Ureter (tissue), 1 donor: ENCODE measurements at places on chromosomes 3 and 15. TPM values are rescaled to one million over a fixed set of nuclear protein-coding genes. Genes with fewer than 3 reads are reported as not detected.

DNA sequence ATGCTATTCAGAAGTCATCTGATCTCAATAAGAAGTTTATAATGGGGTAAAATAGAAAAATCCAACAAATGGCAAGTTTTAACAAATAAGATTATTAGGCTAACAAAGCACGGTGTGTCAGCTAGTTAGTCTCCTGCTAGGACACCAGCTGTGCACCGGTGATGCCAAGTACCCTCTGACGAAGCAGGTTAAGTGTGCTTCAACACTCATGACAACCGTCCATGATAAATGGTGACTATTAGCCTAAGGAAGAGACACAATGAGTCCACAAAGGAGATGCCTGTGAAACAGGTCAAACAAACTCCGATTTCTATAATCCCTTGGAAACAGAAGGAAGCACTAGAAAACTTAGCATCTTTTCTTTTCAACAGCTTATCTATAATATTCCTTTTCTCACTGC is 36.5 kb downstream of the ATP13A3 start:
- no peak for DNase-seq

DNA sequence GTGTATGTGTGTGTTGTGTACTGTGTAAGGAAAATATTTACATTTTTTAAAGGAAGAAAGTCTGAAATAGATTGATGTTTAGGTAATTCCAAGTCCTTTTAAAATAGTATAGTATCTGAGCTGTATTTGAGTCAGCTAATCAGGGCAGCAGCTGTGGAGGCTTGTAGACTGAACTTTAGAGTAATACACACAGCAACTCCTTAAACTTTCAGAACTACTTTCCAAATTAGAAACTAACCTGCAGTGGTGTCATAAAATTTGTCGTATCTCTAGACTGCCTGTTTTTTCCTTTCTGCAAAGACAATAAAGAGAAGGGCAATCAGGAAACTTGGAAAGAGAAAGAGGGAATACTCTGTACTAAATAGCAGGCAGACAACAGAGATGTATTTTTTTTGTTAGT is 391.0 kb upstream of the AZI2 start:
- DNase-seq, result no peak

PRTG gene
- 3.7 TPM for total RNA-seq

GRCh38 chr15:52673312-52673711 is 5.9 kb downstream of the ATOSA start:
- DNase-seq, result no peak

MAP3K13 gene
- 44.2 TPM for total RNA-seq

B4GALT4 gene
- 55.4 TPM for total RNA-seq

GRCh38 chr15:60585743-60586708 is 107.1 kb upstream of the ICE2 start:
- peak; percentile 54 for DNase-seq

GRCh38 chr3:129022114-129023007 is 21.3 kb downstream of the EFCC1 start:
- no peak for DNase-seq

- no peak for DNase-seq
Observed at GRCh38 chr3:116399701-116400226, 45.5 kb downstream of the LSAMP start.

- no peak for DNase-seq
Observed at GRCh38 chr15:87680208-87680607, 576.3 kb downstream of the NTRK3 start.

POLR2M gene
- total RNA-seq, result 75.8 TPM

GRCh38 chr3:15982667-15983196 is 185.0 kb upstream of the ANKRD28 start:
- no peak for DNase-seq

GRCh38 chr15:74994236-74994635 is 1.1 kb upstream of the SCAMP5 start:
- DNase-seq, result no peak

- DNase-seq, result peak; percentile 60
Observed at GRCh38 chr15:85289677-85290365, 90.6 kb upstream of the AKAP13 start.

DNA sequence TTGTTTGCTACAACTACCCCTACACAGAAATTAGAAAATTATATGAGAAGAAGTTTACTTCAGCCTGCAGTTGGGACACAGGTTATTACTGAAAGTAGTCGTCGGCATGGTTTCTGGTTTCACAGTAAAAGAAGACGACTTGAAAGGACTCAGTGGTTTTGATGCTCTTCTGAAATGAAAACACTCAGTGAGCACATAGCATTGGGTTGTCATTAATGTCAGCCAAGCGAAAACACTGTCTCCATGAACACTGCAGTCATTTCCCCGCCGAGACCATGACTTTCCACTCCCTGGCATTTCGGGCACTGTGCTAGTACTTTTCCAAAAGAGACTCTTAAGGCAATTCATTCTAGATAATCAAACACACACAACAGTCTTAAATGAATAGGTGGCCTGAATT is 69.2 kb upstream of the ICE2 start:
- no peak for DNase-seq

DNA sequence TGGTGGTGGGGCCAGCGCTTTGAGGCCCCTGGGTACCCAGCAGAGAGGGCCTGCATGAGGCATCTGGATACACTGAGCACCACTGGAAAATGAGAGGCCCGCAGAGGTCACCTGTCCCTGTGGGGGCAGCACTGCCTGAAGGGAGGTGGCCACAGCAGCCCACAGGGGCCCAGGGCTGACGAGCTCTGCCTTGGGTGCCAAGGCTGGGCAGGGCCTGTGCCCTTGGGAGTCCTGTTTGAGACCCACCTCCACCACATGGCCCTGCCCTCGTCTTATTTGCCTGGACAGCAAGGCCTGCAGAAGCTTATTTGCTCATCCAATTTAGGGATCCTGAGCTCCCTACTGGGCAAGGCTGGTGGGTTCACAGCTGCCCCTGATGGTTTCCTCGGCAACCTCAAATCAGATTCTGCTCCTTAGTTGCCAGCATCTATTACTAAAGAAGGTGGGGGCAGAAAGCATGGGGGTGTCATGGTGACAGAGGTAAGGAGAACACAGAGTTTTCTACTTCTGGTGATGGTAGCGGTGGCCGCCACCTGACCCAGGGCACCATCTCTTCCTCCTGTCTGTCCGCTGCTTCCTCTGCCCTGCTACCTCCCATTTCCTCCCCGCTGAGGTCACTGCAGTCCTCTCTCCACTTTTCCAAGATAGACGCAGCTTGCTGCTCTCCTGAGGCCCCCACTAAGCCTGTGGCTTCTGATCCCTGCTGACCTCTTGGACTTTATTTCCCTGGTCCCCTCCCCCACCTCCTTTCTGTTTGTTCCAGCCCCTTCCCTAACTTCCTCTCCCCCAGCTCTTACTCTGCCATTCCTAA is 62.9 kb downstream of the HMCES start:
- DNase-seq, result no peak

- DNase-seq, result no peak
Observed at GRCh38 chr3:111943533-111943932, 35.3 kb upstream of the ABHD10 start.

DNA sequence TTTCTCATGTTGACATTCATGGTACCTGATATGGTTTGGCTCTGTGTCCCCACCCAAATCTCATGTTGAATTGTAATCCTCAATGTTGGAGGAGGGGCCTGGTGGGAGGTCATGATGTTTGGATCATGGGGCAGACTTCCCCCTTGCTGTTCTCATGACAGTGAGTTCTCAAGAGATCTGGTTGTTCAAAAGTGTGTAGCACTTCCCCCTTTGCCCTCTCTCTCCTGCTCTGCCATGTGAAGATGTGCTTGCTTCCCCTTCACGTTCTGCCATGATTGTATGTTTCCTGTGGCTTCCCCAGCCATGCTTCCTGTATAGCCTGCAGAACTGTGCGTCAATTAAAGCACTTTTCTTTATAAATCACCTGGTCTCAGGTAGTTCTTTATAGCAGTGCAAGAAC is 3.3 kb upstream of the UBL7 start:
- DNase-seq, result no peak

DNA sequence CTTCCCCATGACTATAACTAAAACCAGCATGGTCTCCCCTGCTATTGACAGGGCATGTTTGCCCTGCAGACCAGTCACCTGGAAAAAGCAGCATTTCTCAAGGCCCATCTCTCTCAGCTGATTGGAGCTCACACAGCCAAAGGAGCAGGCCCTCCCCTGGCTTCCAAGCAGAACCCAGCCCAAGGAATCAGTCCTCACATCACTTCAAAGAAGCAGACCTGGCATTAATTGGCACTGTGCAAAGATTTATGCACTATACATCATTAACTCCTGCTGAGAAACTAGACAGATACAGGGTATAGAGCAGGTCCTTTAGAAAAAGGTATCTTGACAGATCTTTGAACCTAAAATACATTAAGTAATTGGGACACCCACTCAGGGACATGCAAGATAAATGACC is 323.8 kb upstream of the PPP2R3A start:
- DNase-seq, result no peak

EFHB gene
- not detected for total RNA-seq

CD200 gene
- 14.3 TPM for total RNA-seq

SENP8 gene
- total RNA-seq, result 5.3 TPM

GRCh38 chr3:113105093-113105449 is 106.3 kb upstream of the BOC start:
- DNase-seq, result no peak

- no peak for DNase-seq
Observed at GRCh38 chr3:10596746-10597448, 91.5 kb upstream of the ATP2B2 start.

GRCh38 chr15:81491414-81492096 is 117.5 kb upstream of the TMC3 start:
- no peak for DNase-seq

CPEB1 gene
- 3.7 TPM for total RNA-seq

DLL4 gene
- total RNA-seq, result 15.2 TPM

SLC9A9 gene
- total RNA-seq, result 15.0 TPM

ARL6IP5 gene
- 106 TPM for total RNA-seq

DNA sequence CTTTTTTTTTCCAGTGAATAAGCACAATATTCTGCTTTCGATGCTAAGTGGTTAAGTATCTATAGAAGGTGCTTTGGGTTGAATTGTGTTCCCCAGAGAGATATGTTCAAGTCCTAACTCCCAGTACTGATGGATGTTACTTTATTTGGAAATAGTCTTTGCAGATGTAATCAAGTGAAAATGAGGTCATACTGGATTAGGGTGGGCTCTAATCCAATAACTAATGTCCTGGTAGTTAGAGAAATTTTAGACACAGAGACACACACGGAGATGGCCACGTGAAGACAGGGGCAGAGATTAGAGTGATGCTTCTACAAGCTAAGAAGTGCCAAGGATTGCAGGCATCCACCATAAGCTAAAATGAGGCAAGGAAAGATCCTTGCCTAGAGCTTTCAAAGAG is 662.3 kb downstream of the NAALADL2 start:
- no peak for DNase-seq

DNA sequence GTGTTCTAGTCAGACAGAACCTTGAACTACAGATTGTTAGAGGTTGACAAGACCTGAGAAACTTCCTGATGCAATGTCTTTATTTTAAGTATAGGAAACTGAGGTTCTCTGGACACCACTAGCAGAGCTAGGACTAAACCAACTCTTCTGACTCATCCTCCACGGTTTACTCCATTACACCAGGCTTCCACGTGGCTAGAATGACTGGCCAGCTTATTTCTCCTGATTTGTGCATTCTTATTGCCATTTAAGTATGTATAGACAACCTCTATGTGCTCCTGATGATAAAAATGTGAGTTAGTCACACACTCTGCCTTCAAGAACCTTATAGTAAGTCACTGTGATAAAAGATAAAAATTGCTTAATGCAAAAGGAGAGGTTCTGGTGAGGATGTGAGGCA is 182.7 kb downstream of the MEX3B start:
- no peak for DNase-seq

GRCh38 chr15:94610485-94610884 is 379.1 kb downstream of the MCTP2 start:
- no peak for DNase-seq

DNA sequence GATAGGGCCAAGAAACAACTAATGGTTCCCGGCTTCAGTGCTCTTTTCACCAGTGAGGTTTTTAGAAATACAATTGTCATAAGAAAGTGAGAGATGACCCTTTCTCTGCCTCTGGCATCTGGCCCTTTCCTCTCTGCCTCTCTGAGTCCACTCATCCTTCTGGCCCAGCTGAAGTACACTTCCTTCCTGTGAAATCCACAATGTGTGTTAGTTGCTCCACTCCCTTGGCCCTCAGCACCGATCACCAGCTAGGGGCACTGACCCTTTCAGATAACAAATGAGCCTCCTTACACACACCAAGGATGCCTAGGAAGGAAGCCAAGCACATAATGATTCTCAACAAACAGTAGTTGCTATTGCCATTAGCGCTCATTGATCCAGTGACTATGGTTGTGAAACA is 2.9 kb upstream of the CAV3 start:
- DNase-seq, result no peak

XIRP1 gene
- total RNA-seq, result 0.13 TPM

ATOSA gene
- 63.5 TPM for total RNA-seq
